Panc1 (cell line): ENCODE measurements at places on chromosomes 5 and 9. TPM values are rescaled to one million over a fixed set of nuclear protein-coding genes. Genes with fewer than 3 reads are reported as not detected.

GRCh38 chr5:151618907-151619306, 27.8 kb upstream of the FAT2 start:
- DNase-seq: no peak

DNA sequence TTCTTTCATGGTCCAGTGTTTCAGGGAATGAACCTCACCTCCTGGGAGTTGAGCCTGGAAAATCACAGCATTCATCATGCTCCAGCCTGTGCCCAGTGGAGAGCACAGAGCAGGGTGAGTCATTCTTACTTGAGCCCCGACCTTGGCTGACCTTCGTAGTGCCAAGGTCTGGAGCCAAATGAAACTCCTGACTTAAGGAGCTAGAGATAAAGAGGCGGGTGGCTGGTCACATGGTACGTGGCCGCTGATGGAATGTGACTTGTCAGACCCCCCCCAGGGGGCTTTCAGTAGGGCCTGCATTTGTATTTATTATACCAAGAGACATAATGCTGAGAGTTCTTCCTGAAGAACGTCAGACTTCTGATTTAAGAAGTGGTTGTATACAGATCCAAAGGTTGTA, 15.0 kb upstream of the PIP5K1B start:
- no peak for DNase-seq

DNA sequence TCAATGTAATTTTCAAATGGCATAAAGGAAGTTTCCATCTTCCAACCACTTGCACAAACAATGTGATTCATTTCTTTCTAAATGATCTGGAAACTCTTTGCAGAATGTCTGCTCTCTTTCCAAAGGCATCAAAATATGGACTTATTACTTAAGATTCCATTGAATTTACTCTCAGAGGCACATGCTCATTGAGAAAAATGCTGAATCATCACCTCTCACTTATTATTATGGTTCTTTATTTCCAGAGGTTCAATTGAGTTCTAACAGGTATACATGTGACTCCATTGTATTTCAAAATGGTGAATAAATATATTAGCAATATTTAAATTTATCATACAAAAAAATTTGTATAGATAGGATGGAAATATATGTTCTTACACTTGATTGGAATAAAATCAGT, 1140.6 kb downstream of the EFNA5 start:
- no peak for DNase-seq

DNA sequence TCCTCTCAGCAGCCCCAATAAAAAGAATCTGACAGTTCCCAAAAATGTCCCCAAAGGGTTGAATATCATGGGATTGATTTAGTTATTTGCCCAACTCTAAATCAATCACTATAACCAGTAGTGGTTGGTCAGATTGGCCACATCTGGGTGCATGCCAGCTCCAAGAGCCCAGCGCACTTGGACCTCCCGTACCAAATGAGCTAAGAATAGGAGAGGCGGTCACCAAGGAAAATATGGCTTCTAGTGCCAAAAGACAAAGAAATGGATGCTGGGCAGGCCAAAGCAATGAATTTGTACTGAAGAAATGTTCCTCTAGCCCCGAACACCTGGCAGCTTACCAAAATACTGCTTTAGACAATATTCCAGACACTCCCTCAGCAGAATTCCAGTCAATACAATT, 80.3 kb downstream of the RCL1 start:
- no peak for DNase-seq

- no peak for DNase-seq
Observed at GRCh38 chr9:98563212-98563907, 145.4 kb downstream of the GABBR2 start.

DNA sequence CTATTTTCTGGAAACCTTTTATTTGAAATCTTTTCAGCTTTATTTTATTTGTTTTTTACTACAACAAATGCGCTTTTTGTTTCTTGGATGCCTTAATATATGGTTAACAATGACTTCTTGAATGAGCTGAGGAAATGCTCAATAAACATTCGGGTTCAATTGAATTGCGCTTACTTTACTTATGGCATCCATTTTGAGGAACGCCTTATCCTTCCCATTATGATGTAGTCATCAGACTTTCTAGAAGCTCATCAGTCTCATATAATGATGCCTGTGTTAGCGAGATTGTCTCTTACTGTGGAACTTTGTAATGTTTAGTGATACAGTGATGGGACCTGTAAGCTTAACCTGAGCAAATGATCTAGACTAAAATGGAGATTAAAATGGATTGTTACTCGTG, 916 bp downstream of the SHLD3 start:
- DNase-seq: no peak

GRCh38 chr9:126984969-126985368, 70.4 kb downstream of the RALGPS1 start:
- no peak for DNase-seq

GRCh38 chr5:72478684-72479083, 28.5 kb downstream of the ZNF366 start:
- no peak for DNase-seq

DNA sequence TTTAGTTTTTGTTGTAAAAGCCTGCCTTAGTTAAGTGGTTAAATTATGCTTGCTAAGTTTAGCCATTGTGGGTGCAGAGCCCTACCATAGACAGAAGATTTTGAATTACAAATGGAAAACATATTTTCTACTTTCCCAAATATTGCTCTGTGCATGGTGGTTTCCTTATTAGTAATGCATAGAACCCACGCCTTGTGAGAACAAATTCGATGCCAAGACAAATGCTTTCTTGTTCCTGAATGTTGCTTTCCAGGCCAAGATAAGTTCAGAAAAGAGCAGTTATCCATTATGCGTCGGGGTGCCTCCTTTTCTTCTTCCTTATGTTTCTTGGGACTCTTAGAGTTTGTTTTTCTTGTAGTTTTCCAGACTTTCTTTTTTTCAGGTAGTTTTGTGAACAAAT, 31.0 kb upstream of the GARNL3 start:
- no peak for DNase-seq

DNA sequence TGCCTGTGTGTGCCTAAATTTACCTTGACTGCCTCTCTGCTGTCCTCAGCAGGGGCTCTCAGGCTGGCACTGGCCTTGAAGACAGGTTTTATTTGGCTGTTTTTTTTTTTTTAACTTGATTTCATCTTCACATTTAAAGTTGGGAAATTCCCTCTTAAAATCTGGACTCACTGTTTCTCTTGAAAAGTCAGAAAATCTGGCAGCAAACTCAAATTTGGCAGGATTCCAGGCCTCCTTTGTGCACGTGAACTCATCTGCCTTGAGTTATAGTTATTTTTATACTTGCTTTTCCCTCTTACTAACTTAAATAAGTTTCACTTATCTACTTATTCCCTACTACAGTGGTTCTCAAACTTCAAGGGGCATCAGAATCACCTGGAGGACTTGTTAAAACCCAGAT, 118.4 kb upstream of the MAP3K1 start:
- no peak for DNase-seq

DNA sequence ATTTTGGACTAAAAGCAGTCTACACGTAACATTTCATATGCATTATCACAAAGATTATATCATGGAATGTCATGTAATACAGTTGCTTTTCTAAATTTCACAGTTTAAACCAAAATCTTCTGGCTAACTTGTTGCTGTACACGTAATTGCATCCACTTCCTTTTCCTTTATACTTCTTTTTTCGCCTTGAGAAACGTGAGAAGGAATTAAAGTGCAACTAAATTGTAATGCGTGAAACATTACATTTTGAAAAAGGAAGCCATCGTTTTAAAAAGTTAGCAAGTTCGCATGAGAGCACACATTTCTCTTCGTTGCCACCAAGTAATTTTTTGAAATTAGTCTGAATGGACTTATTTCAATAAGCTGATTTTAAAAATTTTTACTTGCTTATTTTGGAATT, 80.0 kb downstream of the MEGF10 start:
- no peak for DNase-seq

FSTL4 gene
- total RNA-seq: 0.18 TPM

- DNase-seq: no peak
Observed at GRCh38 chr5:72314571-72315172, 5.4 kb downstream of the MRPS27 start.

- DNase-seq: no peak
Observed at GRCh38 chr5:27308153-27308552, 269.8 kb upstream of the CDH9 start.

GRCh38 chr9:131239161-131239975, 36.9 kb downstream of the FAM78A start:
- DNase-seq: no peak

- DNase-seq: no peak
Observed at GRCh38 chr9:97502222-97502983, 937 bp downstream of the TMOD1 start.

GRCh38 chr5:68953231-68953874, 140.5 kb upstream of the SLC30A5 start:
- no peak for DNase-seq

- DNase-seq: no peak
Observed at GRCh38 chr5:40685976-40686486, 6.3 kb downstream of the PTGER4 start.

ABO gene
- total RNA-seq: 0.10 TPM

- DNase-seq: no peak
Observed at GRCh38 chr9:132135456-132135855, 26.4 kb upstream of the NTNG2 start.
